Fibroblast of the aortic adventitia (primary cell): ENCODE measurements at places on chromosomes 1 and 21. TPM values are rescaled to one million over a fixed set of nuclear protein-coding genes. Genes with fewer than 3 reads are reported as not detected.

DNA sequence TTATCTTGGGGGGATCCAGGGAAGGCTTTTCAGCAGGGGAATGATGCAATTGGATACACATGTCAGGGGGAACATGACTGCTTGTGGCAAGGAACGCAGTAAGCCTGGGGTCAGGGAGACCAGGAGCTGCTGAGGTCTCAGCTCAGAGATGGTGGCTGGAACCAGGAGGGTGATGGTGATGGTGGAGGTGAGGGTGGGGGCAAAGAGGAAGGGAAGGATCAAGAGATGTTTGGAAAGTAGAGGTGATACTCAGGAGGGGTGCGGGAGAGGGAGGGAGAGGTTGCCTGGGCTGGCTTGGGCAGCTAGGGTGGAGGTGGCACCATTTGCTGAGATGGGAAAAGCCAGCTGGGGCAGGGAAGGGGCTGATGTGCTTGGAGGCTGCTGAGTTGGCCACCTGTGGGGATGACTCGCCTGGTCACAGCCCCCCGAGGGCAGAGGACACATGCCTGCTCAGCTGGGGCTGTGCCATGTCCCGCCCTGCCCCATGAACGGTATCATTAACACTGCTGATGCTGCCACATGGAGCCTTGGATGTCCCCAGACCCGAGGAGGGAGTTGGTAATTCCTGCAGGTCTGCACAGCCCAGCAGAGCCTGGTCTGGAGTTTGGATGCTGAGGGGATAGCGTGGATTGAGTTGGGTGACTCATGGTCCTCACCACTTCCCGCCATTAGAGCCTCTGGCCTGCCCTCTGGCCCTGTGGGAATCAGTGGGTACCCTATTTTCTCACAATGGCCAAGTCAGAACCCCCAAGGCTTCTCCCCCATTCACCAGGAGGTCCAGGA lies 6.3 kb upstream of the PADI1 start:
- DNase-seq: no peak

DNA sequence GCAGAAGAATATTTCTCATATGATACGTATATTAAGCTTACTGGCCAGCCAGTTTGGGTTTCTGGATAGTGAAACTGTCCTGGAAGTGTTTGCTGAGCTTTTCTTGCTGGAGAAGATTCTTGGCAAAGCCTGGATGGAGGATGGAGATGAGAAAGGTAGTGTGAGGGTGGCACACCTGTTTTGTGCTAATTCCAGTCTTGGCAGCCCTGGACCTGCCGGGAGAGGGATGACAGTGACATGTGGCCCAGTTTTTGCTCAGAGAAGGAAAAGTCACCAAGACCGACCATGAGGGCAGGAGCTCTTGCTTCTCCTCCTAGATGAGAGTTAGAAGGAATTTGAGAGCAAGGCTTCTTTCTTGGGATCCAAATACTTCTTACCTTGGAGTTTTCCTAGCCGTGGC lies 34.1 kb downstream of the DOP1B start:
- no peak for DNase-seq

The CD101 gene
- 0.09 and 0.41 TPM in 2 replicates for total RNA-seq

The DFFB gene
- total RNA-seq: 3.6 and 7.8 TPM in 2 replicates

DNA sequence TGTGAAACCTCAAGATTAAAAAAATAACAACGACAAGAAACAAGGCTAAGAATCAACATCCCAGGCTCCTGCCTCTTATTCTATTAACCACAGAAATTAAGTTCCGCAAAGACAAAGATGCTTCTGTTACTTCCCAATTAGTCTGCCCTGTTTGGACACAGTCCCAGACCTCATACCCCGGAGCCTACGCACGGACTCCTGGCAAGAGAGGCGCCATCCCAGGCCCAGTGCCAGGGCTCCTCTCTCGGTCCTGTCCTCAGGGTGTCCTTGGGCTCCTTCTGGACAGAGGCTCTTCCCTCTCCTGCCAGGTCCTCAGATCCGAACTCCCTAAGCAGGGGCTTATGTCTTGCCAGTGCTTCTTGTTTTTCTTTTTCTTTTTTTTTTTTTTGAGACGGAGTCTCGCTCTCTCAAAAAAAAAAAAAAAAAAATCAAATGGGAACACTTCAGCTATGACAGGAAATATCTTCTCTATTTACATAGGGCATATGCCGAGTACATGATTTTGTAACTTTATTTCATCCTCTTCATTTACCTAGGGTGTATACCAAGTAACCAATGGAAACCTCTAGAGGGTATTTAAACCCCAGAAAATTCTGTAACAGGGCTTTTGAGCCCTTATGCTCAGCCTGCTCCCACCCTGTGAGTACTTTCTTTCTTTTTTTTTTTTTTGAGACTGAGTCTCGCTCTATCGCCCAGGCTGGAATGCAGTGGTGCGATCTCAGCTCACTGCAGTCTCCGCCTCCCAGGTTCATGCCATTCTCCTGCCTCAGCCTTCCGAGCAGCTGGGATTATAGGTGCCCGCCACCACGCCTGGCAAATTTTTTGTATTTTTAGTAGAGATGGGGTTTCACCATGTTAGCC lies 11.7 kb upstream of the ENO1 start:
- peak; percentile 82 for DNase-seq

DNA sequence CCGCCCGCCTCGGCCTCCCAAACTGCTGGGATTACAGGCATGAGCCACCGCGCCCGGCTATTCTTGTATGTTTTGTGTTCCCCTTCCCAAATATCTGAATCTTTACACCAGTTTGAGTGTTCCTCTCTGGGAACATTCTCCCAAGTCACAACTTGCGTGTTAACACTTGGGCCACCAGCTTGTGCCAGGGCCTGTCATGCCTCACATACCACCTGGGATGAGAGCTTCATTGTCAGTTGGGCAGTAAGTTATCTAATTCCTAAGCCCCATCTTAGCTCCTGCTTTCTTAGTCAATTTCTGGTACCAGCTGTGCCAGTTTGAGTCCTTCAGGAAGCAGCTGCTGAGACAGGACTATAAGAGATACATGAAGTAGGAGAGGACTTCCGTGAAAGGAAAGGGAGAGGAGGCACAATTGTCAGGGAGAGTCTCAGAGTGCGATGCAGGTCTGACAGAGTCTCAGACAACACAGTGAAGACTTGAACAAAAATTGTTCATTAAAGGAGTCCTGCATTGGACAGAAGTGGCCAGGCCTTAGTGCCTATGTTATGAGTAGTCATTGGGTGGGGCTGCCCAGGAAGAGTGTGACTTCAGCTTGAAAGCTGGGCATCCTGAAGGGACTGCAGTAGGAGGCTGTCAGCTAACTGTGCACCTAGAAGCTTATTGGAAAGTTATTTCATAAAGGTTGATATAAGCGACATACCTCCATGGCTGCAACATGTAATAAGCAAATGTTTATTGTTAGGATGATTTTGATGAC lies 17.3 kb downstream of the ZFYVE9 start:
- DNase-seq: peak; percentile 38

The CD1E gene
- total RNA-seq: not detected in 2 replicates

DNA sequence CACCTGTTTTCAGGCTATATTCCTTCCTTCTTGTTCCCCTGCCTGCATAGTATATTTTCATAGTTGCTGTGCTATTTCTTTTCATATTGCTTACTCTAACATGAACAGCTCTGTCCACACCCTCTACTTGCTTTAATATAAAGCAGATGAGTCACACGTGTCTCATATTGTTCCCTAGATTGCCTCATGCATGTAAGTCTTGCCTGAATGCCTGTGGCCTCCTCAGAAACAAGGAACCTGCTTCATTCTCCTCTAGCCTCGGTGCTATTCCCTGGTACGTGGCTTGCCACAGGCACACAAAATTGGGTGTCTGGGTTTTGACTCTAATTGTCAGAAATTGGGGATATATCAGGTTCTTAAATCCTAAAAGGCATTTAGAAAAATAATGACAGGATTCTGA lies 16.5 kb upstream of the PKP1 start:
- peak; percentile 94 for DNase-seq

GRCh38 chr1:113545210-113545609 lies 154.9 kb downstream of the MAGI3 start:
- no peak for DNase-seq

DNA sequence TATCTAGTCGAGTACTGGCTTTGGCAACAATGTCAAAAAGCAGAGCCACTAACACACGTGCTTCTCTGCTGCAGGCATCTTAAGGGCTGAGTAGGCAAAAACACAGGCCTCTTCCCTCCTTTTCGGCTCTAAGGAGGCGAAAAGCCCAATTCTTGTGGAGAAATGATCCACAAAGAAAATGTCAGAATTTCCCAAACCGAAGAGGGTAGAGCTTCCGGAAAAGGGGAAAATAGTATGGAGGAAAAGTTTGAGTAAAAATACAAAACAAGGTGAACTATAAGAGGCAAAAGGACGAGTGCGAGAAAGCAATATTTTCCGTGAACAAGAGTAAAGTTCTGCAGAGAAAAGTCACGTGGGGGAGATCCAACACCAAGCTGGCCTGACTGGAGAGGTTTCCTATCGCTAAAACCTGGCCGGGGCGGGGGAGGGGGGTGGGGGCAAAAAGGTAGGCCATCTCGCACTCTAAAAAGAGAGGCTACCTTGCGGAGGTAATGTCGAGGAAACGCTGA lies 551 bp downstream of the ZRANB2 start:
- peak; percentile 14 for DNase-seq

The HTR1D gene
- not detected in 2 replicates for total RNA-seq

GRCh38 chr1:222697826-222698225 lies 14.5 kb downstream of the AIDA start:
- DNase-seq: peak; percentile 80
